ENCODE measurements at places on chromosomes 7 and 10. TPM values are rescaled to one million over a fixed set of nuclear protein-coding genes. Genes with fewer than 3 reads are reported as not detected.

PAPOLB gene
- total RNA-seq: 1.4 TPM

SEC61G gene
- total RNA-seq: 226 TPM

LLCFC1 gene
- total RNA-seq: not detected

CUZD1 gene
- total RNA-seq: 0.45 TPM

RBP3 gene
- total RNA-seq: not detected

EGR2 gene
- 1.5 TPM for total RNA-seq

PRTFDC1 gene
- 8.7 TPM for total RNA-seq

INHBA gene
- total RNA-seq: 1.4 TPM

PIK3AP1 gene
- total RNA-seq: 13.9 TPM

DNA sequence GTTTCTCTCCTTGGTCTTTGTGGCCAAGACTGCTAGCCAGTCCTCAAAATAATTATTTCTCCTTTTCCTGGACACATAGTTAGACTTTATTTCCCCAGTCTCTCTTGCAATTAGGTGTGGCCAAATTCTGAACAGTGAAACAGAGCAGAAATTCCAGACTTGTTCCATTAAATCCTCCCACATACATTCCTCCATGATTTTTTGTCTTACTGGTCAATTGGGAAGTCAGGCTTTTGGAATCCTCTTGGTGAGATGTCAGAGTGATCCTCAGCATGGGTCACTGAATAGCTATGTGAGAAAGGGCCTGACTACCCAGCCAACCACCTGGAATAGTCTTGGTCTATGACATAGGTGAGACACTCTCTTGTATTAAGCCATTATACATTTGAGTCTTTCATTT, 164.2 kb downstream of the DGKI start:
- DNase-seq: no peak

DNA sequence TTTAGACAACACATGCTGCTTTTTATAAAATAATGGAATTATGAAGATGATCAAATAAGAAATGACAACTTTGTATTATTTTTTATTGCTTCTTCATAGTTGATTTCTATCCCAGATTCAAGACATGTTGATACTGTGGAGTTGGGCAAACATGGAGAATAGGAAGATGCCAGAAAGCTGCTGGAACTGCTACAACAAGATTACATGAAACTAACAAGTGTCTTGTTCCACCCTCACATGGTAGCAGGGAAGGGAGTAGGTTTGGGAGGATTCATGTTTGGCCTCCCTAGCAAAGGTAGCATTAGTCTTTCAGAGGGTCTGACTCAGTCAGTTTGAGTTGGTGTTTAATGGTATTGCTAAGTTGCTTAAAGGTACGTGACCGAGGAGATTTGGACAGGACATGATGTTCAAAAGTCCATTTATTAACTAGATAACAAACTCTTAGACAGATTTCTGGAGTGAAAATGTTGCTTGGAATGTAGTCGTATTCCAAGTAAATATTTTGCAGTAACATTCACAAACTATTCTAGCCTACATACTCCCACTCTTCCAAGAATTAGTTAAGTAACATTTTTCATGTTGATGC, 33.1 kb downstream of the PRR15 start:
- no peak for DNase-seq

GRCh38 chr10:95569368-95569767, 8.2 kb upstream of the SORBS1 start:
- no peak for DNase-seq

- DNase-seq: no peak
These were observed 59.1 kb downstream of the MALSU1 start for GRCh38 chr7:23358152-23358674.

DNA sequence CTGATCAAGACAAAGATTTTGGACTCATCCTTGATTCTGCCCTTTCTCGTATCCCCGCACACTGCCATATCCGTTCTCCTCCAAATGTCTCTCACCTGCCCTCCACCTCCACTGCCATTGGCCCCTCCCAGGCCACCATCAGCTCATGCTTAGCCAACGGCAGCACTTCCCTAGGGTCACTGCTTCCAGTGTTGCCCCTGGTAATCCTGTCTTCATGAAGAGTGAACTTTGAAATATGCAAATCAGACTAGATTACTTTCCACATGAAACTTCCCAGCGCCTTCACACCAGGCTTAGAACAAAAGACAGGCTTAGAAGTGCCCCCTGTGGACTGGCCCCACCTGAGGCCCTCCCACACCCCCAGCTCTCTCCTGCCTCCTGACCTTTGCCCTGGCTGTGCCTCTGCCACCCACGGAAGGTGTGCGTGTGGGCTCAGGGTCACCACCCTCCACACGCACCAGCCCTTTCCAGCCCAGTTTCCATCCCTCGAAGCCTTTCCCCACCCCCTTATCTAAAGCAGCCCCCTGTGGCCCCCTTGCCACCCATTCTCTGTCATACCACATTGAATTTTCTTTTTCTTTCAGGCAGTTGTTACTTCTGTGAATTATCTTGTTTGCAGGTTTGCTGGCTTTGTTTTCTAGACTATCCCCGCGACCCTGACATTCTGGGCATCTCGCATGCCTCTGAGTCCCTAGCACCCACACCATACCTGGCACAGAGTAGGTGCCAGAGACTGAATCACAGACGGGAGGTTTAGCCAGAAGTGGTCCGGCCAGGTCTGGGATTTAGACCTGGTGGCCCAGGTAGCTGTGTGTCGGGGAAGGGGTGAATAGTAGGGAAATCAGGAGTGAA, 26.8 kb upstream of the C10orf53 start:
- DNase-seq: no peak

DNA sequence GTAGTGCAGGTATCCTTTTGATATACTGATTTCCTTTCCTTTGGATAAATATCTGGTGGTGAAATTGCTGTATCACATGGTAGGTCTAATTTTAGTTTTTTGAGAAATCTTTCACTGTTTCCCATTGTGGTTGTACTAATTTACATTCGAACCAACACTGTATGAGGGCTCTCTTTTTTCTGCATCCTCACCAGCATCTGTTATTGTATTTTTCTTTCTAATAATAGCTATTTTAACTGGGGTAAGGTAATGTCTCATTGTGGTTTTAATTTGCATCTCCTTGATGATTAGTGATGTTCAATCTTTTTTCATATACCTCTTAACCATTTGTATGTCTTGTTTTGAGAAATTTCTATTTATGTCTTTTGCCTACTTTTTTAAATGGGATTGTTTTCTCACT, 335.4 kb upstream of the MTPN start:
- DNase-seq: no peak

GRCh38 chr10:103246324-103246723, 637 bp downstream of the RPEL1 start:
- no peak for DNase-seq

GRCh38 chr10:132836832-132837540, 51.0 kb upstream of the NKX6-2 start:
- peak; percentile 55 for DNase-seq

- no peak for DNase-seq
These were observed 115.1 kb downstream of the SRI start for GRCh38 chr7:88104732-88105131.

- DNase-seq: no peak
These were observed 187.3 kb upstream of the AUTS2 start for GRCh38 chr7:69411018-69411417.

DNA sequence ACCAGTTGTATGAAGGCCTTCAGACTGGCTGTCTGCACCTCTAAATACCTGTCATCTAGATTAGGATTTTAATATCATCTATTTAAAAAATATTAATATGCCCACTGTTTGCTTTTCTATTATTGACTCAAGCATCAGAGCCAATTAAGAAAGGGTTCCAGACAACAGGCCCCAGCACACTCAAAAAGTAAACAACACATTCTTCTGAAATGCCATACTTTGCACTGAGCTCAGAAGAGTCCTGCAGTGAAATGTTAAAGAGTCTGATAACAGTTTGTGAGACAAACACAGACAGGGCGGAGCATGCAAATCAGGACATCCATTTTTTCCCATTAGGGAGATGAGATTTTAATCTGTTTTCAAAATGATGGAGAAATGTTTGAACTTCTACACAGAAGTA, 45.9 kb upstream of the KLF6 start:
- DNase-seq: no peak

GRCh38 chr7:143068446-143068845, 16.3 kb downstream of the OR6V1 start:
- DNase-seq: peak; percentile 80

GRCh38 chr7:5491251-5492019, 67.8 kb upstream of the TNRC18 start:
- DNase-seq: peak; percentile 86

- DNase-seq: no peak
These were observed 63.2 kb downstream of the MKI67 start for GRCh38 chr10:128062881-128063563.

GRCh38 chr7:123367031-123367430, 167.3 kb upstream of the SLC13A1 start:
- no peak for DNase-seq

GRCh38 chr7:36306222-36306621, 83.4 kb upstream of the ANLN start:
- no peak for DNase-seq

DNA sequence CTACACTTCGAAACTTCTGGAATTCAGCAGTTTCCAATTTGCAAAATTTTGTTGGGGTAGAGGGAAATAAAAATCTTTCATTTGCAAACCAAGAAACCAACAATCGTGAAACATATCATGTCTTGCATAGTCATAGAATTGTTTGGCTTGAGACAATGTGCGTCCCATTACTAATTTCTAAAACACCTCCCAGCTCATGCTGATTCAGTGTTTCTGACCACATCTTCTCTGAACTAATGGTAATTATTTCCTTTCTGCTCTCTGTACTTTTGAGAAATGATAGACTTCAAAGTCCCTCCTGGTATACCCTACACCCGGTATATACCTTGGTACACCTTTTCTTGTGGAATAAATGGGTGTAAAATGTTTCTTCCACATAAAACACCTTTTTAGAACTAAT, 41.8 kb upstream of the TSPAN13 start:
- no peak for DNase-seq

- DNase-seq: peak; percentile 29
These were observed 70.0 kb downstream of the CAMK1D start for GRCh38 chr10:12419262-12419847.

- no peak for DNase-seq
These were observed 201.6 kb upstream of the KIAA1217 start for GRCh38 chr10:24007359-24007758.

DNA sequence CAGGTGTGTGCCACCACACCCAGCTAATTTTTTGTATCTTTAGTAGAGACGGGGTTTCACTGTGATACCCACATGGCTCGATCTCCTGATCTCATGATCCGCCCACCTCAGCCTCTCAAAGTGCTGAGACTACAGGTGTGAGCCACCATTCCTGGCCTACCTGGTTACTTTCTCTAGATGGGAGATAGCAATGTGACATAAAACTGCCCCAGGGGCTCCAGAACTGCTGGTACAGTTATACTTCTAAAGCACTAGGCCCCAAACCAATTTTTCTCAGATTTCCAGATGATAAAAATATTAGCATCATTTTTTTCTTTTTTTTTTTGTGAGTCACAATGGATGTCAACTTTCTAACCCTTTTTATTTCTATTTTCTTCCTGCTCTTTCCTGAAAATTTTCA, 27.4 kb downstream of the ITGB8 start:
- DNase-seq: no peak

- peak; percentile 33 for DNase-seq
These were observed at the start of gene TBX20 for GRCh38 chr7:35253710-35254495. Gene TBX20 (minus strand): TSS chr7:35254100. CDS start chr7:35253620, 480 bp downstream.

DNA sequence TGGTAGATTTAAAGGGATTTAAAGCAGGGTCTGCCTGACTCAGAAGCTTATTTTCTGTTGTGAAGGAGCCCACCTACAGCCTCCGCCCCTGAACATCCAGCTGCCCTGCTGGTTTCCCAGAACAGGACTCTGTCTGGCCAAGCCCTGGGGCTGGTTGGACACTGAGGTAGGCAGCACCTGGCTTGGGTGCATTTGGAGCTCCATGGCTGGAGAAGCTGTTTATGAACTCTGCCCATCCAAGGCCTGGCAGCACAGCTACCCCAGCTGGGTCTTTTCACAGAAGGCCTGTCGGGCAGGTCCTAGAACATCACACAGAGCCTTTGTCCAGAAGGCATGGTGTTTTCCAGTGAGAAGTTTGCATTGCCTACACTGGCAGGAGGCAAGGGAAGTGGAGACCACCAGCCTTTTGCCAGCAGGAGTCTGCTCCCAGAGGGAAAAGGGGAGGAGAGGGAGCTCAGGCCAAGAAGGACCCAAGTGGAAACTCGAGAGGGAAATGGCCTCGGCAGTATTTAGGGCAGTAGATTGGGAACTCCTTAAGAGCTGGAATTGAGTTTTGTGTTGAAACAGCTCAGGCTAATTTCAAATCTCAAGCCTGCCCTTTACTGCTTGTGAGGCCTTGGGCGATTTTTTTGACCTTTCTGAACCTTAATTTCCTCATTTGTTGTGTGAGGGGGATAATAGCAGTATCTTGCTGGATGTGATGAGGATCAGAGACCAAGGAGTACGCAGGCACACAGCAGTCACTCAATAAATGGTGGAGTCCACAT, 12.3 kb upstream of the PDCD4 start:
- DNase-seq: no peak

DNA sequence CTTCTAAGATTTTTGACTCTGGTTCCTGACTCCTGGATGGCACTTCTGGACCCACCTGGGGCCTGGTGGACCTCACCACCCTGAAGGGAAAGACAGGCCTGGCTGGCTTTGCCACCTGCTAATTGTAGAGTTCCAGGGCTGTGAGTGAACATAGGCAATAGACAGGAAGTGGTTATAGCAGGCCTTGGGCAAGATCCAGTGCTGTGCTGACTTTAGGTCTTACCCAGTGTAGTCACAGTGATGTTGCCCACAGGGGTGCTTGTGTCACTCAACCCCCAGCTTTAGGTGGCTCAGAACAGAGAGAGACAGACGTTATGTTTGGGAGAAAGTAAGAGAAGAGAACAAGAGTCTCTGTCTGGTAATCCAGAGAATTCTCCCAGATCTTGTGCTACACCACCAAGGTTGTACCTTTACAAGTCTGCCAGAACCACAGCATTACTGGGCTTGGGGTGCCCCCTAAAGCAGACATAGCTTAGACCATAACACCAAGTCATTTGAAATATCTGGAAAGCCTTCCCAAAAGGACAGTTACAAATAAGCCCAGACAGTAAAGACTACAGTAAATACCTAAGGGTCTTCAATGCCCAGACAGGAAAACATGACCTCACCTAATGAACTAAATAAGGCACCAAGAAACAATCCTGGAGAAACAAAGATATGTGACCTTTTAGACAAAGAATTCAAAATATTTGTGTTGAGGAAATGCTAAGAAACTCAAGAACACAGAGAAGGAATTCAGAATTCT, 303.4 kb downstream of the PCLO start:
- no peak for DNase-seq

GRCh38 chr7:66535414-66536329, 93.0 kb upstream of the KCTD7 start:
- DNase-seq: no peak

GRCh38 chr7:1994931-1995330, 237.8 kb downstream of the MAD1L1 start:
- no peak for DNase-seq

- no peak for DNase-seq
These were observed 3.6 kb downstream of the PAX2 start for GRCh38 chr10:100749059-100749308.

DNA sequence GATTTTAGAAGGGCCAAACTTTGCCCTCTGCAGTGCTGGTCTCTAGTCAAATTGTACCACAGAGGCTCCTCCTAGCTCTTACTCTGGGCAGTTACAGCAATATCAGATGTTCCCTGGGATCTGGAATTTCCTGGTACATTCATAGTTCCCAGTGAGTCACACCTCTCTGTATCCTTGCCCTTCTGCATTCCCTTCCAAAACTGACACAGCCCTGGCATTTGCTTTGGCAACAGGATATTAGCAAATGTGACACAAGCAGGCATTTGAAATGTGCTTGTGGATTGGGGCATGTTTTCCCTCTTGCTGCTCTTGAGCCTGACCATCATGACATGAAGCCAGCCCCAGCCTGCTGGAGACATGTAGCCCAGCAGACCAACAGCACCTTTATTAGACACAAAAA, 284.7 kb upstream of the AKR1E2 start:
- DNase-seq: no peak
